Ascending aorta (tissue), 2 donors: ENCODE measurements at places on chromosomes 3 and 15. TPM values are rescaled to one million over a fixed set of nuclear protein-coding genes. Genes with fewer than 3 reads are reported as not detected.

DNA sequence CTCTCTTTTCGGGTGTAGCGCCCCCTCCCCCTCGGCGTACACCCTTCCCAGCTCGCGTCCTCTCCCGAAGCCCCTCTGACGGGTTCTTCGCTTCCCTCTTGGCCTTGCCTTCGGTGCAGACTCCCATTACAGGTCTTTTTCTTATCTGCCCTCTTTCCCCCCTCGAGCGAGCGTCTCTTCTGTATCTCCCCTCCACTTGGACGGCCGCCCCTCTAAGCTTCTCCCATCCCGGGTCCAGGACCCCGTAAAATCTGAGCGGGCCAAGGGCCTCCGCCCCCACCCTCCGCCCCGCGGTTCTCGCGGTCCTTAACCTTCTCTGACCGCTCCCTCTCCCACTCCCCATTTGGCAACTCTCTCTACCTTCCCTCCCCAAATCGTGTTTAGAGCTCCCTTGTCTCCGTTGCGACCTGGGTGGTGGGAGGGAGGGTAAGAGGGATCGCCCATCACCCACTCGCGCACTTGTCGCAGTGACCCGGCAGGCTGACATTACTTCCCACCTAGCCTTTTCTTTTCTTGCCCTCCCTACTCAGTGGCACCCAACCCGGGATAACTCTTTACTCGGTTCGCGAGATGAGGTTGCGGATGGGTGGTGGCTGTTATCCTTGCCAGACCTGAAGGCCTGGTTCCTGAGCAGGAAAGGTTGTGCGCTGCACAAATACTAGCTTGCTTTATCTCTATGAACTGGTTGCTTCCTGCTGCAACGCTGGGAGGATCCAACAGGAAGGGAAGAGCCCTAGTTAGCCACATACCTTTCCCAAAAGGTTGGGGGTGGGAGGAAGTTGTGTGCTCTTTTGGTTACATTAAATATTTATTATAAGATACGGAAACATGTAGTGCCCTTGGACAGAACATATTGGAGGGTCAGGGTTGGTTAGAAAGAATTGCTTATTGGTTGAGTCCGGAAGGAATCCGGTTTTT lies 922 bp downstream of the RAB11A start:
- peak; percentile 73 for DNase-seq
- peak overlapping the region; percentile 86 for H3K4me3 ChIP-seq
- H3K36me3 ChIP-seq: peaks cover 7% of the 10 kb centered on the region
- peak overlapping the region; percentile 95 for H3K27ac ChIP-seq
- H3K27me3 ChIP-seq: no peaks in the 10 kb centered on the region
- H3K4me1 ChIP-seq: peaks cover 3% of the 10 kb centered on the region

Gene SNX1
- 33.8 TPM for total RNA-seq

GRCh38 chr3:83873550-83873949 lies 1085.2 kb upstream of the CADM2 start:
- H3K27me3 ChIP-seq: no peaks in the 10 kb centered on the region
- H3K27ac ChIP-seq: no peak overlapping the region
- H3K36me3 ChIP-seq: no peaks in the 10 kb centered on the region
- H3K4me3 ChIP-seq: no peak overlapping the region

DNA sequence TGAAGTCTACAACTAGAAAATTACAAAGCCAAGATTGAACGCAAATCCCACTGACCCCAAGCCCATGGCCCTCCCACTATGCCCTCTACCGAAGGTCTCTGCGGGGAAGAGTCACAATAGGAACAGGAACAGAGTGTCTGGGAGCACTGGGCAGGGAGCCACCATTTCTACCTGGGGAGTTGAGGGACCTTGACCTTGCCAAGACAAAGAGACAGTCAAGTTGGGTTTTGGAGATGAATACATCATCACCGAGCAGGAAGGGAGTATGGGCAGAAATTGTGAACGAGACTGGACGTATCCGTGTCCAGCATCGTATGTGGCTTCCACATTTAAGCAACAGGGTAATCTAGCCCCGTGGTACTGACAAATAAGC lies 30.8 kb upstream of the BFSP2 start:
- no peak overlapping the region for H3K27ac ChIP-seq
- no peaks in the 10 kb centered on the region for H3K27me3 ChIP-seq
- H3K4me1 ChIP-seq: no peaks in the 10 kb centered on the region
- no peak overlapping the region for H3K4me3 ChIP-seq
- DNase-seq: no peak

DNA sequence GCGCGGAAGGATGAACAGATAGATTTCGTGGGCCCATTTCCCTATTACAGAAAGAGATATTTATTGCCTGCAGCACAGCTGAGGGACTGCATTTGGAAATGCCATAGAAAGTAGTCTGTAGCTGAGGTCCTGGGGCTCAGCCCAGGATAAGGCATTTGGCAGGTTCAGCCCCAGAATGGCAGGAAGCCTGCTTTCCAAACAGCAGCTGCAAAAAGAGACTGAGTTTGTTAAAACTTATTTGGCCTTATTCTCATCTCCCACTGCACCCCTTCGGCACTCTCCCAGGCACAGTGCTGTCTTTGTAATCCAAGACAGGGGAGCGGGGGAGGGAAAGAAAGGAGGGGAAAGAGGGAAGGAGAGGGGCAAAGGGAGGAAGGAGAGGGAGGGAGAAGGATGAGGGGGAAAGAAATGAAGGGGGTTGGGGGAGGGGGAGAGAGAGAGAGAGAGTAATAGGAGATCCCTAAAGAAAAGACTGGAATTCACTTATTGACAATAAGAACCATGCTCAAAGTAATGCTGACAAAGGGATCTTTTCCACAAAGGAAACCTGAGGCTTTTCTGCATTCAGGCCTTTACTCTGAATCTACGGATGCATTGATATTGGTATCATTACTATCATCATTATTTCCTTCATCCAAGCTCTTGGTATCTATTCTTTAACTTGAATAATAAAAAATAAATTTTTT lies 94.0 kb upstream of the LRRN1 start:
- H3K27ac ChIP-seq: no peak overlapping the region
- no peak for DNase-seq

DNA sequence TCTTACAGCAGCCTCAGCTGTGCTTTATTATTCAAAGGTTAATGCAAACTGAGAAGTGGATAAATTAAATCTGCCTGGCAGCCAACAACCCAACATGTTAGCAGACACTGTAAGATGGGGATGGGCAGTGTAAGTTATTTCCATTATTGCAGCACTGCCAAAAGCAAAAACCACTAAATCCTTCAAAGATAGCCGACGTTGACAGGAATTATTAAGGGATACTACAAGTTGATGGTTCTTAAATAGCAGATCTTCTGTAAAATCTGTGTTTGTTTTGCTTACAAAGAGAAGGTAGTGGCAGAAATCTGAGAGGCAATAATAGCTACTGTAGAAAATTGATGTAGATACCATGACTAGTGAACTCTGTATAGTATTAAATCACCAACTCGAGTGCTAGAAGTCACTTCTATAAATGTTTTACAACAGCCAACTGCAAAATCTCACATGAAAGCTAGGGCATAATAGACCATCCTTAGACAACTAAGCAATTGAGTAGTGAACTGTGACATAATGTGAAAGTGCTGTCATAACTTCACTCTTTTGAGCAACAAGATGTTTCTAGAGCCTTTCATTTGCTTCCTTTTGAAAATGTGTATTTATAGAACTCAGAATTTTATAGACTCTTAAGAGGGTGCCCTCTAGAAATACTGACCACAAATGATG lies 278.6 kb downstream of the UBE2E2 start:
- H3K4me1 ChIP-seq: no peaks in the 10 kb centered on the region
- peaks cover 2% of the 10 kb centered on the region for H3K36me3 ChIP-seq
- no peak overlapping the region for H3K27ac ChIP-seq
- no peak for DNase-seq

- H3K4me1 ChIP-seq: no peaks in the 10 kb centered on the region
- no peak overlapping the region for H3K4me3 ChIP-seq
- no peak for DNase-seq
- no peak overlapping the region for H3K27ac ChIP-seq
- no peaks in the 10 kb centered on the region for H3K27me3 ChIP-seq
Observed at GRCh38 chr15:28934645-28935044, 48.9 kb downstream of the APBA2 start.

Gene C2CD4B
- total RNA-seq: 100 TPM

- no peaks in the 10 kb centered on the region for H3K4me1 ChIP-seq
- no peak for DNase-seq
Observed at GRCh38 chr3:161316006-161316689, 55.2 kb downstream of the SPTSSB start.

Gene SLC35G2
- 10.0 TPM for total RNA-seq

Gene CFAP100
- not detected for total RNA-seq

DNA sequence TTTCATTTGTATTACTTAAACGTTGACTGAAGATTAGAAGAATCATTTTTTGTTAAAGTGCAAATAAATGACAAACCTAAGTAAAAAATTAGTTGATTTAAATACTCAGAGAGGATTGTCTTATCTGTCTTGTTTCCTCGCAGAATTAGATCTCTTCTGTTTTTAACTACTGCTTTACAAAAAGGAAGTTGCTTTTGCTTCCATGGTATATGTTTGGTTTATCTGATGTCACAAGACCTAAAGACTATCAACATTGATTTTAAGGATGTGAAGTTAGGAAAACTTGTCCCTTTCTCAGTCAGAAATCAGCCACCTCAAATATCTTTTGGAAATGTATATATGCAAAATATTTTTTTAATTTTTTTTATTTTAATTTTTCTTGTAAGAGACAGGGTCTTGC lies 28.7 kb downstream of the GPR171 start:
- H3K4me1 ChIP-seq: no peaks in the 10 kb centered on the region
- no peaks in the 10 kb centered on the region for H3K27me3 ChIP-seq
- no peak overlapping the region for H3K4me3 ChIP-seq
- no peak overlapping the region for H3K27ac ChIP-seq
- no peaks in the 10 kb centered on the region for H3K36me3 ChIP-seq

DNA sequence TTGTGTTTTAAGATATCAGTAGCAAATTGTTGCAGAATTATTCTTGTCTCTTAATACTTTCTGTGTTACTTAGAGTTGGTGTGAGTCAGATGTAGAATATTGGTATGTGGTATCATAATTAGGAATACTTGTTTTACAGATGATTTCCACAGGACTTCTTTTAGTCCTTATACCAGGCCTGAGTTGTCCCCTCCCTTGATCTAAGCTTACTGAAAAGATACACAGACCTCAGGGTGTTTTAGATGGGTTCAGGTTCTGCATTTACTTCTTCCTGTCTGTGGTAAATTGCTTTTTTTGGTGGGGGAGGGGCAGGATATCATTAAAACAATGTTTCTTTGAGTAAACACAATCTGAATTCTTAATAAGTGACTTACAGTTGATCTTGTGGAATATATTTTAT lies 14.2 kb downstream of the DZIP3 start:
- H3K27me3 ChIP-seq: no peaks in the 10 kb centered on the region
- no peak for DNase-seq
- no peak overlapping the region for H3K4me3 ChIP-seq
- H3K27ac ChIP-seq: no peak overlapping the region

DNA sequence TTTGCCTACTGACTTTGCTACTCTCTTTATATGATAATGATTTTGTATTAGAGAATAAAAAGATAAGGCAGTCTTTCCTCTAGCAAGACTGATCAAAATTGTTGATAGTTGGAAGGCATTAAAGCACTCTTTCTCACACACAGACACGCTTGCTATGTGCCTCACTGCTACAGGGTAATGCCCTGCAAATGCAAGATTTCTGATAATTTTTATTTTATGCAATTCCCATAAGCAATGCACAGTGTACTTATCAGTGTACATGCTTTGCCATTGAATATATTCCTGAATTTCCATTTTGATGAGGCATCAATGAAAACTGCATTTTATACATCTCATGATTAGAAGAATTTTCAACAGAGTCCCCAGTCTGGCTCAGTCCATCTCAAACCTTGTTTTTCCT lies 263.2 kb downstream of the CHST2 start:
- DNase-seq: no peak
- no peaks in the 10 kb centered on the region for H3K36me3 ChIP-seq
- no peak overlapping the region for H3K4me3 ChIP-seq
- H3K4me1 ChIP-seq: no peaks in the 10 kb centered on the region

DNA sequence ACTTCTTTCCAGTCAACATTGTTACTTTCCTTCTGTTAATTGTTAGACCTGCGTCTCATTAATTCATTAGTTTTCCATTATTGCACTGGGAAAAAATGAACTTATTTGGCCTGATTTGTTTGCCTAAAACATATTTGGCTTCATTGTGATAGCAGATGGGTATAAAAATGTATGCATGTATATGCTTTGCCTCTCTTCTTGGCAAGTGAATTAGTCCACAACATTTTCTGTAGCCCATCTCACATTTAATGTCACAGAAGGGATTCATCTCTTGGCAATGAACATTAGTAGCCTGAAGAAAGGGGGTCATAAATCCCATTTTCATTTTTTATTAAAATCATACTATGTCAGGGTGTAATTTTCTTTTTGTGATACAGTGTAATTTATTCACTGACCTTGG lies 125.2 kb downstream of the TUSC7 start:
- no peak overlapping the region for H3K4me3 ChIP-seq

GRCh38 chr3:30696896-30697295 lies 90.5 kb downstream of the TGFBR2 start:
- peaks cover 16% of the 10 kb centered on the region for H3K4me1 ChIP-seq
- no peak overlapping the region for H3K27ac ChIP-seq
- no peak for DNase-seq
- H3K4me3 ChIP-seq: no peak overlapping the region
- peaks cover 49% of the 10 kb centered on the region for H3K36me3 ChIP-seq

Gene RPP14
- total RNA-seq: 32.5 TPM

- no peak overlapping the region for H3K27ac ChIP-seq
- no peaks in the 10 kb centered on the region for H3K27me3 ChIP-seq
- no peaks in the 10 kb centered on the region for H3K36me3 ChIP-seq
- no peaks in the 10 kb centered on the region for H3K4me1 ChIP-seq
- no peak overlapping the region for H3K4me3 ChIP-seq
Observed at GRCh38 chr15:34693053-34693744, 61.6 kb downstream of the GJD2 start.

Gene LYZL4
- total RNA-seq: not detected

GRCh38 chr3:94308767-94309166 lies 245.9 kb downstream of the NSUN3 start:
- DNase-seq: no peak
- H3K4me1 ChIP-seq: no peaks in the 10 kb centered on the region
- H3K36me3 ChIP-seq: no peaks in the 10 kb centered on the region

DNA sequence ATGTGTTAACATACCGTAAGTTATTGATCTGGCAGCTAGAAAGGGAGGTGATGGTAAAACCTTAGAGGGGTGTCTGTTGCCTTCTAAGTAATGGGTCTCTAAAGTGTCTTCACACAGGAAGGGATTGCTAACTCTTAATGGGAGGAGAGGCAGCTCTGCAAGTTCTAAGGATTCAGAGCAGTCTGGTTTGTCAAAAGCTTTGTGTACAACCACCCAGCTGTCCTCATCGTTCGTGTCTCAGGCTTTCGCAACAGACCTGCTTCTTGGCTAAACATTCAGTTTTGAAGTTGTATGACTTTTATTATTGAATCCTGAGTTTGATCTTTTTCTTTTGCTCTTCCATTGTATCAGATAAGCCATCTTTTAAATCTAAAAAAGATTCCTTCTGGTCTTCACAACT lies 404.9 kb downstream of the SQOR start:
- no peaks in the 10 kb centered on the region for H3K4me1 ChIP-seq
- H3K27me3 ChIP-seq: no peaks in the 10 kb centered on the region
- H3K36me3 ChIP-seq: no peaks in the 10 kb centered on the region
- H3K4me3 ChIP-seq: no peak overlapping the region

GRCh38 chr3:17500618-17501017 lies 241.8 kb downstream of the TBC1D5 start:
- DNase-seq: no peak
- no peaks in the 10 kb centered on the region for H3K27me3 ChIP-seq

Gene DNASE1L3
- 10.0 TPM for total RNA-seq
